WERI-Rb-1 (cell line): ENCODE measurements at places on chromosomes 2 and 18.

- DNase-seq: no peak
Measured at GRCh38 chr2:100281521-100282438, 40.5 kb downstream of the LONRF2 start.

- no peak for DNase-seq
Measured at GRCh38 chr2:204664708-204665121, 119.4 kb downstream of the PARD3B start.

DNA sequence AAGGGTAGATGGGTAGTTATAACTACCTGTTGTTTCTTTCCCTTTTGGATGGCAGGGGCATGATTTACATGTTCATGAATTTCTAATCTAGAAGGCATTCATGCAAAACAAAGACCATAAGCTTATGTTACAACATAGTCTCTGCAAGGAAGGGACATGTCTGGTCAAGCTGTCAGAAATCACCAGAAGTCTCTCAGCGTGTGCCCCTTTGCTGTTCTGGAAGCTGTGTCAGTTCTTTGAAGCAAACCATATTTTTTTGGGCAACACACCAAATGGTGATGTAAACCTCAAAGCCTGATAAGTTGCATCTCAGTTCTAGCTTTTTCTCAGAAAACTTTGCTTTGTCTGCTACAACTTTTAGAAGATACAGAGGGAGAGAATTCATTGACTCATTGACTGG, 173.5 kb upstream of the CTAGE1 start:
- no peak for DNase-seq

GRCh38 chr2:153071090-153071489, 352.7 kb downstream of the ARL6IP6 start:
- DNase-seq: no peak

DNA sequence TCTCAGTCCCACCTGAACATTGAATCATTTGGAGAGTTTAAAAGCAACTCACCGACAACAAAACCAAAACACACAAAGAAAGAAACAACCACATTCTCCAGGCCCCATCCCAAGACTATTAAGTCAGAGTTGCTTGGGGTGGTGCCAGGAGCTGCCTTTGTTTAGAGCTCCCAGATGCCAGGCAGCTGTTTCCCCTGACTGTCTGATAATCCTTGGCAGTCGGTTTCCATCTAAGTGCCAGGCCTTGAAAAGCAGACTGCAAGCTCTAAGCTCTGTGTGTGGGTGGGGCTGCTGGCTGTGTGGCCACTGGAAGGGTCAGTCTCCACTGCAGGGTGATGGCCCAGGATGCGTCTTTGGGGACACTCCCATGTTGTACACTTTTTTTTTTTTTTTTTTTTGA, 255.3 kb upstream of the AGAP1 start:
- no peak for DNase-seq

GRCh38 chr2:112923237-112923966, 12.4 kb downstream of the IL37 start:
- no peak for DNase-seq

GRCh38 chr2:200913654-200914053, 24.5 kb downstream of the NIF3L1 start:
- DNase-seq: no peak
